Stimulated activated CD4-positive, alpha-beta T cell treated with anti-CD3 and anti-CD28 coated beads, Interleukin-15, amount 100 ng/mL, for 1 hour (primary cell): ENCODE measurements at places on chromosomes 2 and 18.

DNA sequence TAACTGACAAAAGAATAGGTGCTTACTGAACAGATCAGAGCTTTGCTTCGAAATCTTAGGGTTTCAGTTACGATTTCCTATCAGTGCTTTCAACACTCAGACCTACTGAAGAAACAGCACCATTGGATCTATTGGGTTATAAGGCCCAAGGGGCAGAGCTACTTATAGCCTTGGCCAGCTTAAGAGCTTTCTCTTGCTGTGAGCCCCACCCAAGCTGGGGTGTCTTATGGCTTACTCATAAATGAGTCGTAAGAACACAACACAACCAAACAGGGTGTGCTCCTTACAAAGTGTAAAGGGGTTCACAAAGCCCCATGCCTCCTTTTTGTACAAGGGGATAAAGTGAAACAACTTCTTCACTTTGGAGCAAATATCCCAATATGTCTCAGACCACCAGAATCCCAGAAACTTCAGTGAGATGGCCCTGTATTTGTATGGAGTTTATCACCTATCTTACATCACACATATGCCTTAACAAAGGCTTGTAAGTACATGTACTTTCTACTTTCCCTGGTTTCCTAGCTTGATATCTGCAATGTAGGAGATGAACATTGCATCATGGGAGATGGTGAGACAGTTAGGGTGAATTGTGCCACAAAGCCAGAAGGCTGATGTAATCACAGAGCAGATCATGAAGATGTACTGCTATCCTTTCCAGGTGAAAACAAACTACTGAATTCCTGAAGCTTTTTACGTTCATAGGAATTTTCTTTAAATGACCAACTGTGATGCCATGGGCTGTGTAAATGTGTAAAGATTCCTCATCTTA, 115.5 kb upstream of the GLI2 start:
- DNase-seq, result no peak

DNA sequence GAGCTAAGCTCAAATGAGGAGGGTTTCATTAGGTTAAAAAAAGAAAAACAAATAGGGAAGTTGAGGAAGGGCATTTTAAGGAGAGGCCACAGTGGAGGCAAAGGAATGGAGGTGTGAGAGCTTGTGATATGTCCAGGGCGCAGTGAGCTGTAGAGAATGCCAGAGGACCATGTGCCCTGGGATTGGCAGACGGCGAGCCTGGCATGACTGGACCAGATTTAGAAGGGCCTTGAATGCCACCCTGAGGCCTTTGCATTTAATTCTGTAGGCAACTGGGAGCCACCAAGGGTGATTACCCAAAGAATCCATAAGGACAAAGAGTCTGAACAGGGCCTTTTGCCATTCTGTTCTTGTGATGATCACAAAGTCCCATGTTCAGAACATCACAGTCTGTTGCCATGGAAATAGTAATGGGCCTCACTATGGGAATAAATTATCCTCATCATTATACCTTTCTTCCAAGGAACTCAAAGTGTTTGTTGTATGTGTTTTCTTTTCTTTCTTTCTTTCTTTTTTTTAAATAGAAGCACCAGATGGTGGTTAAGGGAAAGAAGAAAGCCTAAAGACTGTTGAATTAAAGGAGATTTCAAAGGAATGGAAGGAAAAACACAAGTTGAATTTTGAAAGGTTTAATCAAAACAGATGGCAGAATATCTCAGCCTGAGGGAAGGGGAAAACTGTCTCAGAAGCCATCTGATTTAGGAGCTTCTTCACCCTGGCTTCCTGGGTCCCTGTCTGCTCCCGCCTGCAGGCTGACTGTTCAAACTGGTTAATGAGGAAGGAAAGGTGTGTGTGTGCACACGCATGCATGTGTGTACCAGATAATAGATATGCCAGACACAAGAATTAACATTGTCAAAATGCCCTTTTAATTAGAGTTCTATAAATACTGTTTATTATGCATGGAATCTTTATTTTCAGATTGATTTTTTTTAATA, 31.6 kb upstream of the NCOA1 start:
- DNase-seq, result no peak

DNA sequence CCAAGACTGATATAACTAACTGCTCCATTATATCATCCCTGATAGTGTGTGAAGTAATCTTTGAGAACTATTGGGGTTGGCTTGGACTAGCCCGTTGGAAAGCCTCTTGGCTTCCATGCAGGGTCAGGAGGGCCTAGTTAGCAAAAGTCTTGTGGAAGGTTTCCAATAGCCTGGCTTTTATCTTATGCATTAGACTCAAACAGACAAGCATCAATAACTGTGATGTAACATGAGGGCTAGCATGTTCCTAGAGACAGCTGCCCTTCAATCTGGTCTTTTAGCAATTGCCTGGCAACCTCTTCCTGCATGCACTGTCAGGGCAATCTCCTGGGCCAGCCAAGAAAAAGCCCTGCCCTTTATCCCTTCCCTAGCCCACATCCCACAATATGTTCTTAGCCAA, 18.2 kb downstream of the SLC8A1 start:
- no peak for DNase-seq

DNA sequence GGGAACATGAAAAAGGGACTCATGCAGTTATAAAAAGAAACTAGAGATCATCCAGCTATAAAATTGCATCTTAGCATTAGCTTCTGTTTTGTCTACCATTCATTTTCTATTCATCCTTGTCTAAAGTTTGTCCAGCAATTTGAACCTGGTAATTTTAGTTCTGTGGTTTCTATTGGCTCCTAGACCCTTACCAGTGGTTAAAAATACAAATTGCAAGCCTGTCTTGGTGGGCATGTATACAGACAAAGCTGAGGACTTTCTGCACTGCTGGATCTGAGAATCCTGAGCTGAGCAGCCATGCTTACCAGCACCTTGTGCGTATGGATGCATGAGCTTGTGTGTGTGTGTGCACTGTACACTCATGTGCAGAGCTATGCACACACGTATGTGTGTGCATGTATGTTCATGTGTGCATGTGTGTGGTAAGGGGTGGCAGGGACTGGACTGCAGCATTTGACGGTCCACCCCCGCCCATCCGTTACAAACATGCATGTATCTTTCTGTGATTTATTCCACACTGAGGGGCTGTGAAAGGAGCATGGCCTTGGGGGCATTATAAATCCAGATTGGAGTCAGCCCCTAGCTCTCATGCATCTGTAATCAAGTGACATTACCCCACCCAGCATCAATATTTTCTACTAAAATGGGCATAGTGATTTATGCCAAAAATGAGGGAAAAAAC, 144.7 kb downstream of the FAM210A start:
- DNase-seq, result no peak

- DNase-seq, result no peak
Observed at GRCh38 chr2:178592655-178593054, 112.4 kb downstream of the PLEKHA3 start.

- DNase-seq, result no peak
Observed at GRCh38 chr2:169495310-169495928, 14.1 kb upstream of the KLHL41 start.

- DNase-seq, result no peak
Observed at GRCh38 chr2:16429431-16430145, 236.0 kb downstream of the CYRIA start.

DNA sequence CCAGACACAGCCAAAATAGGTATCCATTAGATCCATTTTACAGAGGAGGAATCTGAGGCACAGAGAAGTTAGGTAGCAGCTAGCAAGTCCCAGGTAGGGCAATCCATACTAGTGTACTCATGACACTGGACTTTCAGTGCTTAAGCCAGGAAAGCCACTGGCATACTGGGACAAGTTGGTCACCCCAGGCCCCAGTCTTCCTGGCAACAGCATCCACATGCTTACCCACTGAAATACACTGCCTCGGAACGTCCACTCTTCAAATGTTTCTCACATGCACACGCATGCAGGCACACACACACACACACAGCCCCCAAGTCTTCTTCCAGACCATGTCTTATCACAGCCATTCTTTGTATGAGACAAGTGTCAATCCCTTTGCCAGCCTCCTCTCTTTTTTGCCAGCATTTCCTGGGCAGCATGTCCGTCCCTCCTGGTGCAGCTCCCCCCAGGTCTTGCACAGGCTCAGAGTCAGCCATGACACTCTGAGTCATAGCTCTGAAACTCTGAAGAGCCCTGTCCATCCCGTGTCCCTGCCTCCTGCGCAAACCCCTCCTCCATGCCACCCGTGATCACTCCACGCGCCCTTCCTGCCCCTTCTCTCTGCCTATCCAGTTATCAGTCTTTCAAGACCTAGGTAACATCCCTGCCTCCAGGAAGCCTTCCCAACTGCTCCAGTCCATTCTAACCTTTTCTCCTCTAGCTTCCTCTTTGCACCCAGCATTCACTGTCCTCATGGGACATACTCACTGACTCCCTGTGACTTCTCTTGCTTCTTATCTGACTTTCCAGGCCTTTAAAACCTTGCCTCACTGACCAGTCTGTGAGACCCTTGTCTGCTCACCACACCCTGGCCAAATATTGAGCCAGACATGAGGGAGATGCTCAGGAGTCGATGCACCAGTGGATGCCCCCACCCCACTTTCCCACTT, 10.9 kb upstream of the TEX261 start:
- DNase-seq, result no peak

DNA sequence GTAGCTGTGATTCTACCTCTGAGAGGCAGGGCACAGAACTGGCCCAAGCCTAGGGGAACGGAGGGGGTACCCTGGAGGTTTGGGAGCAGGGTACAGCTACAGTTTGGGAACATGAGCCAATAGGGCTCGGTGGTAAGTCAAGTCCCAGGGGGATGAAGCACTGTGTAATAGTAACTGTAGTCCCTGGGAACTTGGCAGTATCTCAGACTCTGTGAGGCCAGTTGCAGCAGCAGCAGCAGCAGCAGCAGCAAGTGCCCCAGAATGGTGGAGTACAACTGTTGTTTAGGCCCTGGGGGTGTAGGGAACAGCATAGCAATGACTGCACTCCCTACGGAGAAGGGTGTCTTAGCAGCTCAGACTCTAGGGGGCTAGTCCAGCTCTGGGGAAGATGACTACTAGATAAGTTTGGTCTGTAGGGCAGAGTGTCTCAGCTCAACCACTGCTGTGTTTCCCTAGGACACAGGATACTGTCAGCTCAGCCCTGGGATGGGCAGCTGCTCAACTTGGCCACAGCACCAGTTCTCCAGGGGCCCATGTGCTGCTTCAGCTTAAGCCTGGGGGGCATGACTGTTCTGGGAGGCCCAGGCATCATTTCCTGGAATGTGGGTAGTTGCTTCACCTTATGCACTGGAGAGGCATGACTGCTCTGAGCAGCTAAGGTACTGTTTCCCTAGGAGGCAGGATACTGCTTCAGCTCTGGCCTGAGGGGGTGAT, 20.5 kb downstream of the CARF start:
- no peak for DNase-seq
